IPS DF 6.9 (cell line): ENCODE measurements at places on chromosomes 7 and 10.

DNA sequence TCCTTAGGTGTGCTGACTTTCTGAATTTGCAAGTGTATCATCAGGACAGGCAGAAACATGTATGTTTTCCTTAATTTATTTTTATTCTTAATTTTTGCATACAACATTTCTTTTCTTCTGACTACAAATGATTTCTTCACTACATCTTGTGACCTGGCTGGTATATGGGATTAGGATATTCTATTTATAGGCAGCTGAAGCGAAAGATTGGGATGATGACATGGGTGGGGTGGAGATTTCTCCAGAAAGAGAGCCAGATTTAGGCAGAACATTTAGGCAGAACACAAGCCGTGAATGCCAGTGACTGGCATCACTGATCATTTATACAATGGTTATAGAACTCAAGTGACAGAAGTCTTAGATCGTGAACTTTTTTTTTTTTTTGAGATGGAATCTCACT is 256.7 kb downstream of the KLF6 start:
- DNase-seq = no peak

DNA sequence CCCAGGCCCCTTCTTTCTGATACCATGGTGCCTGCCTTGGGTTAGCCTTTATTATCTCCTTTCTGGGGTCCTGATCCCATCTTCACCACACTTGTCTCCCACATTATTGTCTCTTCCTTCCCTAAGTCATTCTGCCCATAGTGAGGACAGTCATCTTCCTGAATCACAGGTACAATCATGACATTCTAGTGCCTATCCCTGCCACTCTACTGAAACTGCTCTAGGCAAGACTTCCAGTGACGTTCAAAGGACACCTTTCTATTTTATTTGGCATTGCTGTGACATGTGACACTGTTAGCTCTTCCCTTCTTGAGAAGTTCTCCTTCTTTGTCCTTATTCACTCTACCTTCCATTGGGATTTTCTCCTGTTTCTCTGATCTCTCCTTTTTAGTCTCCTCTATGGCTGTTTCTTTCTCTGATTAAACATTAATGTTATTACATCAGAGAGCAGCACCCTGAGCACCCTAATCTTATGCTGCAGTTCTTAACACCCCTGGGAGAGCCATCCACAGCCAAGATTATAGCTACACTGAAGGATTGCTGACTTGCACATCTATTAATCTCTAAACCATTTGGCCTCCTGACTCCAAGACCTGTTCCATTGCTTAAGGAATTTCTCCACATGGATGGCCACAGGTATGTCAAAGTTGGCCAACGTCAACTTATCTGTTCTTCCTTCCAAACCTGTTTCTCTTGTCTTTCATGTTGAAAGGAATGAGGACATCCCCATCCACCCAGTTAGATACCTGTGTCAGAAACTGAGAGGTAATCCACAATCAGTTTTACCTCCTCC is 10.9 kb downstream of the MACC1 start:
- DNase-seq = no peak

DNA sequence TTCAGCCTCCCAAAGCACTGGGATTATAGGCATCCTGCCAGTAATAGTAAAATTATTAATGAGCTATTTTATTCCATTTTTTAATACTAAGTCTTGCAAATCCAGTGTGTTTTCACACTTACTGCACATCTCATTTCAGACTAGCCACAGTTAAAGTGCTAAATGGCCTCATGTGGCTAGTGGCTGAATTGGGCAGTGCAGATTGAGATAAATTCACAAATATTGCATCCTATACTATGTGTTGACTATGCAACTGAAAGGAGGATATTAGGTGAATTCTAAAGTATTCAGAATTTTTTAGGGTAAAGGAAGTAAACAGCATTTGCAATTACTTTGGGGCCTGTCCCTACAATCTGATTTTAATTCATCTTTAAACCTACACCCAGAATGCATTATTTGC is 10.2 kb downstream of the APBB1IP start:
- no peak for DNase-seq

GRCh38 chr7:45657890-45658715 is 83.9 kb downstream of the ADCY1 start:
- DNase-seq = no peak

DNA sequence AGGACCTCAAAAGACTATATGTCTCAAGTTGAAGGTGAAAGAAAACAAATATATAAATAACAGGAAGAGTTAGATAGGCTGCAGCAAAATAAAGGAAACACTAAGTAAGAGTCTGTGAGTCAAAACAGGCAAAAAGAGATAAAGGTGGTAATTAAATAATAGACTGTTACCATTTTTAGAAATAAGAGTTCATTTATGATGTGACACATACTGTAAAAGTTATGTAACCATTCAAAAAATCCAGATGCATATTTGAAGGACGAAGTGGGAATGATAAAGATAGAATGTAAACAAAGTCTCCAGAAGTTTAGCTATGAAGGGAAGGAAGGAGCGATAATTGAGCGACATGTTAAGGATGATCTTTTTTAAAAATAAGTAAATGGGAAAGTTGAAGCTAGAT is 50.5 kb downstream of the HECTD2 start:
- DNase-seq = no peak

DNA sequence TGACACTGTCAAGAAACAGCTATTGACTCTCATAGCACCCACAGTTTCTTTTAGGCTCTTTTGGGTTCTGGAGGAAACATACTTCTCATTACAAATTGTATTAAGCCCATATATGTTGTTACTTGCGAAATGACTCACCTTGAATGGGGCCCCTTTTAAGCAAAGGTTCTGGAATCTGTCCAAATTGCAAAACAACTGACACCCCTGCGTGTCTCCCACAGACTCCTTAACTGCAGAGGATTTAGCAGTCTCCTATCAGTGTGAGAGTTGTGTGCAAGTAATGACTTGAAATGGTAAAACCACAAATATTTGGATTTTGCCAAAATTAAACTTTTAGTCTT is 192.3 kb downstream of the DNAJC1 start:
- DNase-seq = no peak

GRCh38 chr7:19776981-19777380 is 3.6 kb upstream of the TMEM196 start:
- no peak for DNase-seq

DNA sequence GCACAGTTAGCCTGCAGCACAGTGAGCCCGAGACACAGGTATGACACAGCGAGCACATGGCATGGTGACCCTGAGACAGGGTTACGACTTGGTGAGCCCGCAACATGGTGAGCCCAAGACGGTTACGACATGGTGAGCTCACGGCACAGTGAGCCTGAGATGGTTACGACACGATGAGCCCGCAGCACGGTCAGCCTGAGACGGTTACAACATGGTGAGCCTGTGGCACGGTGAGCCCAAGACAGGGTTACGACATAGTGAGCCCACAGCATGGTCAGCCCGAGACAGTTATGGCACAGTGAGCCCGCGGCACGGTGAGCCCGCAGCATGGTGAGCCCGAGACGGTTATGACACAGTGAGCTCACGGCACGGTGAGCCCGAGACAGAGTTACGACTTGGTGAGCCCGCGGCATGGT is 156.1 kb downstream of the MAD1L1 start:
- DNase-seq = no peak

DNA sequence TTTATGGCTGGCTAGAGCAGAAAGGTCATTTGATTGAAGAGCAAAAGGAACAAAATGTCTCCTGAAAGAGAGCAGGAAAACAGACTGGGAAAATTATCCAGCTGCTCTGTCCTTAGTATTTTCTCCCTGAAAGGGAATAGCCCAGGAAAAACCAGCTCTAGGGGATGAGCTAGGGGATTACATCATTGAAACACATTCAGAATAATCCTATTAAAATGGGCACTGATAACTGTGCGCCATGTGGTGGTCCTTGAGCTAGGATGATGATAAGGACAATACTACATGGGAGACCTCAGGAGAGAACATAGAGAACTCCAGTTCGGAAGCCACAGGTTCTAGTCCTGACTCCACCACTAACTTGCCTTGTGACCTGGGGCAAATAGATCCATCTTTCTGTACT is 873.8 kb downstream of the TYW1 start:
- DNase-seq = no peak

DNA sequence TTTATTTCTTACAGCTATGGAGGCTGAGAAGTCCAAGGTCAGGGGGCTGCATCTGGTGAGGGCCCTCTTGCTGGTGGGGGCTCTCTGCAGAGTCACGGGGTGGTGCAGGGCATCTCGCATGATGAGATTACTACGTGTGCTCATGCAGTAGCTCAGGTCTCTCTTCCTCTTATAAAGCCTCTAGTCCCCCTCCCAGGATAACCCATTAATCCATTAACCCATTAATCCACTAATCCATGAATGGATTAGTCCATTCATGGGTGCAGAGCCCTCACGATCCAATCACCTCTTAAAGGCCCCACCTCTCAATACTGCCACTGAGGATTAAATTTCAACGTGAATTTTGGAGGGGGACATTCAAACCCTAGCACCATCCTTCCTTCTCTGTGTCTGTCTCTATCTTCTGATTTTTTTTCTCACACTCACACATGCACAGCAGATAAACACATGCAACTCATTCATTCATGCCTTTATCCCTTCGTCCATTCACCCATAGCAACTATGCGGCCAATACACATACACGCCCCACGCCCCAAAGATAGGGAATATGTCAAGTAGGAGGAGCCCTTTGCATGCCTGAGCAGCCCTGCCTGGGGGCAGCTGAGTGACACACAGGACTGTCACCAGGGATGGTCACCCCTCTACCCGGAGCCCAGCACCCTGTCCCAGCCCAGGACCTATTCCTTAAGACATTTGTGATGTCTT is 86.5 kb downstream of the C10orf105 start:
- DNase-seq = no peak

DNA sequence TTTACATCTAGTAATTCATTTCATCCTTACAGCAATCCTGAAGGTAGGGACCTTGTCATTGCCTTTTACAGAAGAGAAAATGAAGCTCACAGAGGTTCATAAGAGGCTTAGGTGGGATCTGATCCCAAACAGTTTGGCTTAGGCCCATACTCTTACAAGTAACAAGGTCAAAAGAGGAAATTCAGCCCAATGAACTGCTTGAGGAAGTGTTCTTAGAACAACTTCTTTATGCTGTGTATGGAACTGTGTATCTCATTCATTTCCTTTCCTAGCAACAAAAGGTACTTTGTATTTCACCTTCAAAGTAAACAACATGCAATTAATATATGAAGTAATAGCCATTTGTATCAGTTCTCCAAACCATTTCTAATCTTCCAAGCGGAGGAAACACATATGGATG is 79.3 kb downstream of the AVL9 start:
- DNase-seq = no peak

GRCh38 chr7:124908259-124908658 is 21.4 kb downstream of the POT1 start:
- DNase-seq = no peak

DNA sequence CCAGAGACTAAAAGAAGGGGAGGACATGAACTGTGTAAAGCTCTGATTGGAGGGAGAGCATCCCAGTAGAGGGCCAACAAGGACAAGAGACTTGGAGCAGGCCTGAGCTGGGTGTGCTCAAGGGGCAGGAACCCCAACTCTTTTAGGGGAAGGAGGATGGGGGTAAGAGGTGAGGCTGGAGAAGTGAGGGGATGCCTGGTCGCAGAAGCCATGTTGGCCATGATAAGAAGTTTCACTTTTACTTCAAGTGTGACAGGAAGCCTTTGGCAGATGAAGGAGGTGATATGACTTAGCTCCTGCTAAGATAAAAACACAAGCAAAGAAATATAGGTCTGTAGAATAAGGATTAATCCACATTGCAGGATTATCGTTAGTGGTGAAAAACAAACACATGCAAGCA is 208.3 kb downstream of the JAZF1 start:
- no peak for DNase-seq

DNA sequence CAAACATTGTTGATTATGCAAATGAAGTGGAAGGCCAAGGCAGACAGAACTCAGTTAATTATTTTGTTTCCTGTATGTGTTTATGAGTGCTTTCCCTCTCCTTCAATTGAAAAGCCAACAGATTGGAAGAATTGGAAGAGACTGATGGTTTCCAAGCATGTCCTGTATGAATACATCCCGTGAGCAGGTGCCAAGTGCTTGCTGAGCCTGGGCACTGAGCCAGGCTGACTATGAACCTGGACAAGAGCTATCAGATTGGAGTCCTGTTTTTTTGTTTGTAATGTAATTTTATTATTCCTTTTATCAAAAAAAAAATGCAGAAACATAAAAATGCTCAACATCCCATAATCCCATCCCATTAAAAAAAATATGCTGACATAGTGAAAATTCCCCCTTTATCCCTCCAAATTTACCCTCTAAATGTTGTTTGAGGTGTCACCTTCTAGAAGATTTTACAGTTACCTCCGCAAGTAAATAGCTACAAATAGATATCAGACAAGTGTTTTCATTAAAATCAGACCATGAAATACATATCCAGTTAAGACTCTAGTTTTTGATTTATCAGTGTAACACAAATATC is 449.5 kb downstream of the GRID1 start:
- DNase-seq = no peak

- DNase-seq = no peak
Measured at GRCh38 chr10:52541006-52541473, 227.0 kb downstream of the DKK1 start.
